Naive thymus-derived CD8-positive, alpha-beta T cell (primary cell): ENCODE measurements at places on chromosomes 7 and 10.

DNA sequence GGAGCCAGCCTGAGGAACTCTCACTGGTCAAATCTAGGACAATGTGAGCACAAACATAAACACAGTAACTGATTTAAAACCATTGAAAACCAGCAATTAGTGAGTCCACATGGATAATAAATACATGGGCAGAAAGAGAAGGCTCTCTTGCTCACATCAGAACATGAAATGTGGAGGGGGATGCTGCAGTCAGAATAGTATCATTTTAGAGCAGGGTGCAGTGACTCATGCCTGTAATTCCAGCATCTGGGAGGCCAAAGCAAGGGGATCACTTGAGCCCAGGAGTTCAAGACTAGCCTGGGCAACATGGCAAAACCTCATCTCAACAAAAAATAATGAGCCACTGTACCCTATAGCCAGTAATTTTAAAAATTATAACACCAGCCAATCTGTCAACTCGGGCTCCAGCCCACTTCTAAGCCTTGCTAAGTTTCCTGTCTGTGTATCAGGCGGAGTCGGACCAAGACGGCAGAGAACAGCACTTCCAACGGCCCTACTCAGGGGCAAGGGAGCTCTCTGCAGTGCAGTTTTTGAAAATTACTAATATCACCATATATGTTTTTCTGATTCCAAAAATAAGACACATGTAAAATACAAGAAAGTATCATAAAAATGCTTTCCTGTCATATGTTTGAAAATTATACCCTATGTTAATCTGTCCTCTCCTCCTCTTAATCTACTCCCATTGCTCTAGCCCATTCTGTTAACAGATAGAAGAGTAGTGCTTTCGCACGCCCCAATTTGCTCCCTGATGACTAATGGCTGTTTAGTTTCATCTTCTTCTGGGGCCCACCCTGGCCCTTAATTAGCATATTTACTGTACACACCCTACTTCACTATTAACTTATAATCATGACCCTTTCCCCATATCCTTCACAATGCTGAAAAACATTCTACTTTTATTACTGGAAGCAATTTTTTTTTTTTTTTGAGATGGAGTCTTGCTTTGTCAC, 17.1 kb downstream of the URGCP start:
- DNase-seq = no peak

DNA sequence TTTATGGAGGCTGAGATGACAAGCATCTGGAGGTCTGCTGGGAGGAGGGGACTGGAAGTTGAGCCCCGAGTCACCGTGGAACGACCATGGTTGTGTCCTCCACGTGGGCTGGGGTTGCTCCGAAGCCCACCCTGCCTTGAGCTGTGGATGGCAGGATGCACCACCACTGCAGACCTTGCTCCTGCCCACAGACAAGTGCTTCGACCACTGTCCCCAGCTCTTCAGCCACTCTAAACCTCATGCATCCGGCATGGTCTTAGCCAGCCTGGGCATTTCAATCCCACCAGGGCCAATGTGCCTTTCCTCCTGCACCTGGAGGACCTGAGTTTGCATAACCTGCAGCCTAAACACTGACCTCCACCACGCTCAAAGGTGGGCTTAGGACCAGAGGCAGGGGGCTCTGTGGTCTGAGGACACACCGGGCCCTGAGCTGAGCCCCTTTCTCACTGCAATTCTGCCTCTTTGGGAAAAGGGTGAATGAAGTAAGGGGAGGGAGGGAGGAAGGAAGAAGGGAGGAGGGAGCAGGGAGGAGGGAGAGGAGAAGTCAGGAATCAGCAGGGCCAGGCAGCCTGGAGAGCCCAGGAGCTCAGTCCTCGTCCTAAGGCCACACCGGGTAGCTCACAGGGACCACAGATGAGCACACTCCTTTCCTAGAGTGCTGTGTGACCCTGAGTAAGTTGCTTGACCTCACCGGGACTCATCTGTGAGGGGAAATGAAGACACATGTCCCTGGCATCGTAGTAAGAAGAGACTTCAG, 44.8 kb upstream of the DNAAF5 start:
- DNase-seq = no peak

DNA sequence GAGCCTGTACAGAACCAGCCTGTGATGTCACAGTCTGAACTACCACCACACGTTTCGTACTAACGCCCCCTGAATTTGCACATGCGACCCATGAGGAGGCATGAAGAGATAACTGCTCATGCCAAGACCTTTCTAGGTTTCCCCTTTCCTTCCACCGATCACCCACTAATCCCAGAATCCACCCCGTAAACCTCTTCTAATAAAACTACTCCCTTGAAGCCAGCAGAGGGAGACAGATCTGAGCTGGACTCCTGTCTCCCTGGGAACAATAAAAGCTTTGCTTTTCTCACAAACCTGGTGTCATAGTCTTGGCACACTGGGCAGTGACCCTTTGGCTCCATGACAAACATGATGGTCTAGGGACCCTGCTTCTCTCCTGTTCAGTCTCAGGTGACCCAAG, 144.5 kb downstream of the FRMD4A start:
- DNase-seq = no peak

- DNase-seq = no peak
These were observed 250.7 kb upstream of the BMPER start for GRCh38 chr7:33654676-33655075.

DNA sequence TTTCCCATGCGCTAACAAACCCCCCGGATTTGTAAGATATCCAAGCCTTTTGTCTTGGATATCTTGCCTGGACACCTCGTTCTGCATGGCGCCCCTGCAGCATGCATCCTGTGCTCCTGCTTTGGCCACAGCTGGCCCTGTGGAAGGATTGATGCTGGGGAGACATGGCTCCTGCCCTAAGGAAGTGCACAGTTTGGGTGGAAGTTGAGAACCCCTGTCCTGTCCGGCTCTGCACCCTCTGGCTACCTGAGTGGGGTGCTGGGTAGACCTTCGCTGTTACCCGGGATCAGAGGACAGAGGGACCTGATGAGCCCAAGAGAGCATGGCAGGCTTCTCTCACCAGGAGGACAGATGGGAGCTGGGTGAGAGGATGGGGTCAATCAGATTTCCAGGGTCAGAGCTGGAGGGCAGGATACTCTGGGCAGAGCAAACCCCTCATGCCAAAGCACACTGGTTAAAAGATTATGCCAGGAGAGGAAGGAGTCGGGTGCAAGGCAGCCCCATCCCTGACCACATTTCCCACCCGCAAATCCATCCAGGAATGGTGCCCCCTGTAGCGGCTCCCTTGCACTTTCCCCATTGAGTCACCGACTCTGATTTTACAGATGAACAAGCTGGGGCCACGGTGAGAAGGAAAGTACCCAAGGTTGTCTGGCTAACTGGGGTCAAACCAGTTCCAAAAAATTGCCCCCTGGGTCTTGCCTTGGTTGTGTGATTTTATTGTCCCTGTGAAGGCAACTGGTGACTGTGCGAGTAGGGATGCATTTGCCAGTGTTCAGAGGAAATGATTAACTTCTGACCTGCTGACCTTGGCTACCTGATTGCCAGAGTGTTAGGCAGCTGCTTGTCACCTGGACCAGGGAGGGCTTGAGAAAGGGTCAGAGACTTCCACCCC, 290.1 kb upstream of the ZMIZ1 start:
- no peak for DNase-seq

DNA sequence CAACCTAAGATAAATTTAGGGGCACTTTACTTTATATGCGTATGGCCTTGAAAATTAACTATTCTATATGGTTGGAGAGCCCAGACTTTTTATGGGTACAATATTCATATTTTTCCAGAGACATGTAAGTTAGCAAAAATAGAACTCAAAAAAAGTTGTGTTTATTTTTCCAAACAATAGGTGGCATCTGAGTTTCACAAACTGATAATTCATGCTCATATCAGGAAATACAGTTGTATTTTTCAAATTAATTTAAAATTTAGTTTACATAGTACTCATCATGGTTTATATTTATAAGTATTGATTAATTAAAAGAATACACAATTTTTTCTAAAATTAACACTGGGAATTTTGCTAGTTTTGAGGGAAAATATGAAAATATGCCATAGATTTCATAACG, 34.6 kb downstream of the ANKRD7 start:
- no peak for DNase-seq

DNA sequence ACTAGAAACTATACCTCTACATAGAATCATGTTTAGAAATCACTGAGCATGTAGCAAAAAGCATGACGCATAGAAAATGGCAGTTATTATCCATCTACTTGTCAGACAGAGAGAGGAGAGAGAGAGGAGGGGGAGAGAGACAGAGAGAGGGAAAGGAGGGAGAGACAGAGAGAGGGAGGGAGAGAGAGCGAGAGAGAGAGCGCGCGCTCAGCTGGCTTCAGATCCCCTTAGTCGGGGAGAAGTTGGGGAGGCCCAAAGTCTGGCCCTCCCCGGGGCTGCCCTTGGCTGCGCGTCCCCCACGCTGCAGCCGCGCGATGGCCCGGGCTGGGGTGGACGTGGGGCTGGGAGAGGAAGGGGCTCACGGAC, 37.0 kb downstream of the CNPY1 start:
- no peak for DNase-seq

- peak; percentile 84 for DNase-seq
These were observed 197.4 kb downstream of the RNLS start for GRCh38 chr10:88385601-88386203.

- peak; percentile 77 for DNase-seq
These were observed 86.3 kb downstream of the RNF216 start for GRCh38 chr7:5694912-5695726.

GRCh38 chr7:96359876-96360275, 38.0 kb upstream of the SLC25A13 start:
- DNase-seq = no peak

GRCh38 chr7:101820703-101821102, 3.3 kb downstream of the CUX1 start:
- no peak for DNase-seq

- no peak for DNase-seq
These were observed 34.8 kb downstream of the ITGB8 start for GRCh38 chr7:20365486-20365885.

GRCh38 chr10:62870866-62871265, 54.7 kb upstream of the EGR2 start:
- no peak for DNase-seq

DNA sequence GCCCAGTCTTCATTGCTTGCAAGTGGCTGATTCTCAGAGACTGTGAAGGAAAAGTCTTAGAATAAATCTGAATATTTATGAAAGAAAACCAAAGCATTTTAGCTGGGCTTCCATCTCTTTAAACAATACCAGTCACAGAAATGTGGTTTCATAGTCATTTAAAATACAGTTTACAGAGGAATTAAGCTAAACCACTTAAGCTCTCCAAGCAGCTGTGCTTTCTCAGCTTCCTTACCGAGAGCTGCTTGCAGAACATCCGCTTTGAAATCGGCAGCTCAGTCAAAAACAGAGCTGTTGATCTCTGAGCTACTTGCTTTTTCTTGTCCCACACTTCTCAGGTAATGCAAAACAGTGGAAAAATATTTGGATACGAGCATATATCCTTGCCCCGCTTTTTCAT, 134.5 kb downstream of the DYNC1I1 start:
- DNase-seq = no peak

GRCh38 chr7:99601656-99602310, 3.7 kb downstream of the TMEM225B start:
- DNase-seq = no peak

DNA sequence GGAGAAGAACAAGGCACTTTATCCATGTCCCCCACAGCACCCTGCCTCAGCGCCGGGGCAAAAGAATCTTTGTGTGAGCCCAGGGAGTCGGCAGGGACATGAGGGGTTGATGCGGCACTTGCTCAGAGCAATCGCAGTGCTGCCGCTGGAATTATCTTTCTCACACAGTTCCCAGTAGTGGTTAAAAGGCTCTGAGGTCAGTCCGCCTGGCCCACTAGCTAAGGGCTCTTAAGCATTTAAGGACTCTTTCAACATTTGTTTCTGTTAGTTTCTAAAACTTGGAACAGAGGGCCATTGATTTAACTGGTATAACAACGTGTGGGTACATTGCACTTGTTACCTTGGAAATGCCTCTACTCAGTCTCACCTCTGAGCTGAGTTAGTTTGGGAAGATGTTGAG, 208.0 kb upstream of the C7orf33 start:
- DNase-seq = no peak

GRCh38 chr10:74841265-74841973, 15.0 kb downstream of the KAT6B start:
- DNase-seq = no peak

DNA sequence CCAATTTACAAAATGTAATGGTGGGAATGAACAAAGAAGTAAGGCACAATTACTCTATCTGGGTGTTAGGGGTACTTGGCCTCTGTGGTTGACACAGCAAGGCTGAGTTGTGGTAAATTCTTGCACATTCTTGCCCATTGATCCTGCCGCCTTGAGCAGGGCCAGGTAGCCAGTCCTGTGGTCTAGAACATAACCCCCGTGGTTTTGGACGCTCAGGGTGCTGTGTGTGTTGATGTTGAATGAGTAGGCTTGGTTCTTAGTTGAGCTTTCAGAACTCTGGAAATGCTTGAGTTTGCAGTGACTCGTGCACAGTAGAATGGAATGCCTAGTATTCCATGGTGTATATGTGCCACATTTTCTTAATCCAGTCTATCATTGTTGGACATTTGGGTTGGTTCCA, 42.3 kb upstream of the CDHR3 start:
- DNase-seq = no peak

GRCh38 chr7:157832421-157832820, 495.6 kb downstream of the DNAJB6 start:
- no peak for DNase-seq

GRCh38 chr7:82273886-82274285, 169.7 kb downstream of the CACNA2D1 start:
- DNase-seq = no peak

DNA sequence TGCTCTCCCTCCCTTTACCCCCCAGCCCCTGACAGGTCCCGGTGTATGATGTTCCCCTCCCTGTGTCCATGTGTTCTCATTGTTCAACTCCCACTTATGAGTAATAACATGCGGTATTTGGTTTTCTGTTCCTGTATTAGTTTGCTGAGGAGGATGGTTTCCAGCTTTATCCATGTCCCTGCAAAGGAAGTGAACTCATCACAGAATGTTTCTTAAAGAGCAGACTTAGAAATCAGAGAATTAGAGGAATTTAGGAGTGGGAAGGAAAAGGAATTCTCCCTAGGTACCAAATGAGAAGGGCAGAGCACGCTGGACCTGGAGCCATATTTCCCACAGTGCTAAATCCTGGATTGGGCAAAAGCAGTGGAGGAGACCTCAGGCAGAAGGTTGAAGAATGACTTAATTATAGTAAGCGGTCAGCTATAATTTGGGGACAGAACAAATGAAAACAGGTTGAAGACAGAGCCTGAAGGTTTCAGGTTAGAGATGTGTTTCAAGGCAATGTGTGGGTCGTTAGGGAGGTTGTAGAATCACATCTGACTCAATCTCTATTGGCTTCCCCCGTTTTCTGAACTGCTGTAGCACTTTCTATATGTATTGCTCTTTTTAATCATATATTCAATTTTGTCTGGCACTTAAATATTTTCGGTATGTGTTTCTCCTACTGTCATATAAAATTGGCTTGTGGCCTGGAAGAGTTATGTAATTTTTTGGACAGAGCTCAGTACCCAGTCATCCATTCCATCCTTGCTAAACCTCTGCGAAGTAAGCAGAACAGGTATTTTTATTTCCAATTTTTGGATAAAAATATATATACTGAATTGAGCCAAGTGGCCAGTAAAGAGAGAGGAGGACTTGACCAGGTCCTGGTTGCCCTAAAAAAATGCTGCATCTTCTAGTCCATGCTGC, 210.5 kb upstream of the KLF6 start:
- no peak for DNase-seq
